ENCODE measurements at places on chromosomes 12 and 14.

GRCh38 chr14:60544659-60545058 is 35.7 kb downstream of the SIX6 start:
- DNase-seq = no peak

DNA sequence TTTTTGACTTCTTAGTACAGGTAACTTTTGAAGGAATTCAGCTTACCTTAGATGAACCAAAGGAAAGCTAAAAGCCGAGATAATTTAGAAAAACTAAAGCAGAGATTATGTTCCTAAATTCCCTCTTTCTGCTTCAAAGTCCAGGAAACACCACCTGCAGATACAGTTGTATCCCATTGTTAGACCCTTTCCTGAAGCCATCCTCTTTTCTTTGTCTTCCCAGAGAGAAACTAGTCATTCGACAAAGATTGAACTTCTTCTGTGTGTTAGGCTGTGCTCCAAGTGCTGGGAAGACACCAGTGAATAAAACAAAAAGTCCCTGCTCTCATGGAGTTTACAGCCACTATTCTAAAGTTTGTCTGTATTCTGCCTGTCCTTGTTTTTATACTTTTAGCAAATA is 29.3 kb downstream of the PPM1A start:
- no peak for DNase-seq

DNA sequence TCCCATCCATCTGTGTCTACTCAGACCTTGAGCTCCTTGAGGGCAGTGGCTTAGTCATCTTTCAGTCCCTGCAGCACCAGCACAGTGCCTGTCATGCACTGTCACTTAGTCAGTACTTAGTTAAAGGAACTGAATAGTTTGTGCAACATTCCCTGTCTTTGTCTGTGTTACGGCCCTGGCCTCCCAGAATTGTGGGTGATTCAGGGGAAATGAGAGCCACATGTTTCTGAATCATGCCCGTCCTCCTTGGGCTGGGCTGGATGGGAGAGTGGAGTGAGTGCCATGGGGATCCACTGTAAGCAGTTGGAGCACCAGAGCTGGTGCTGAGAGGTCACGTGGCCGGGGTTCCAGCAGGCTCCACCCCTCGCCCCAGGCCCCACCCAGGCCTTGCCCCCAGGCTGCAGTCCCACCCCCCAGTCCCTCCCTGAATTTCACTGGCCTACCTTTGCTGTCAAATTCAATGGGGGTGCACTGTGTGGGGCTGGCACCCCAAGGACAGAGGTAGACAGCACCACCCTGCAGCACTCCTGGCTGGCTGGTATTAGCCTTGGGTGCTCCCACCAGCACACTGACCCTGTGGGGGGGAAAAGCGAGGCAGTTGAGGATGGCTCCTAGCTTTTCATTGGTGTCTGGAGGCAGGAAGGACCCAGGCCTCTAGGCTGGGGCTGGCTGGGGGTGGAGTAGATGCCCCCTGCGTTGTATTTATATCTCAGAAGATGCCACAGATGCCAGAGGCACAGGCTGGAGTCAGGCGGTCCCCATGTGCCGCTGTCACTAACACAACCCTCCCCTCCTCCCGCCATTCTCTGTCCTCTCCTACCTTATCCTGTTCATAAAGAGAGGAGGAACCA is 7.5 kb downstream of the ITGA5 start:
- no peak for DNase-seq

DNA sequence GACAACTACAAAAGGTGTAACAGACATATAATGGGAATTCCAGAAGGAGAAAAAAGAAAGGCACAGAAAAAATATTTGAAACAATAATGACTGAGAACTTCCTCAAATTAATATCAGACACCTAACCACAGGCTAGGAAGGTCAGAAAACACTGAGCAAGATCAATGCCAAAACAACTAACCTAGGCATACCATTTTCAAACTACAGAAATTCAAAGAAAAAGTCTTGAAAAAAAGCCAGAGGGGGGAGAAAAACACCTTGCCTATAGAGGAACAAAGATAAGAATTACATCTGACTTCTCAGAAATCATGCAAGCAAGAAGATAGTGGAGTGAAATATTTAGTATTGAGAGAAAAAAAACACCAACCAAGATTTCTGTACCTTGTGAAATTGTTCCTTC is 77.8 kb downstream of the RIN3 start:
- no peak for DNase-seq

DNA sequence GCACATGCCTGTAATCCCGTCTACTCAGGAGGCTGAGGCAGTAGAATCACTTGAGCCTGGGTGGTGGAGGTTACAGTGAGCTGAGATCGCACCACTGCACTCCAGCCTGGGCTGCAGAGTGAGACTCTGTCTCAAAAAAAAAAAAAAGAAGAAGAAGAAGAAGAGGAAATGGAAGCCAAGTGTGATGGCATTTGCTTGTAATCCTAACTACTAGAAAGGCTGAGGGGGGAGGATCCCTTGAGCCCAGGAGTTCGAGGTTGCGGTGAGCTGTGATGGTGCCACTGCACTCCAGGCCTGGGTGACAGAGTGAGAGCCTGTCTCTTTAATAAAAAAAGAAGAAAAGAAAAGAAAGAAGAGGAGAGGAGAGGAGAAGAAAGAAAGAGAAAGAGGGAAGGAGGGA is 52.1 kb downstream of the LGMN start:
- DNase-seq = no peak

DNA sequence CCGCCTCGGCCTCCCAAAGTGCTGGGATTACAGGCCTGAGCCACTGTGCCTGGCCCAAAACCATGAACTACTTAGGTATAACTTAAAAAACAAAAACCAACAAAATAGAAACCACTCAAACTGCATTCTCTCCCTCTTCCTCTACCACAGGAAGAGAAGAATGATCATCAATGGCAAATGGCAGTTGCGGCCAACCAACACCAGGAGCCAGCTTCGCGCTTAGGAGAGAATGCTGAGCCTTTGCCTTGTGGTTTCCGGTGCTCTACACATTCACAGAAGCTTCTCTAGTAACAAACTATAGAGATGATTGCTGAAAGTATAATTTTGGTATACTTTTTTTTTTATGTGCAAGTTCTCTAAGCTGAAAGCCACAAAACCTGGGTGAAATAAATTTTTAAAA is 17.1 kb downstream of the CATSPERB start:
- no peak for DNase-seq

- DNase-seq = no peak
These were observed 6.1 kb downstream of the C12orf76 start for GRCh38 chr12:110042264-110042663.

GRCh38 chr12:52132754-52133161 is 53.3 kb downstream of the SMIM41 start:
- DNase-seq = no peak

GRCh38 chr12:65631621-65632111 is 192.6 kb upstream of the HMGA2 start:
- DNase-seq = peak; percentile 33

DNA sequence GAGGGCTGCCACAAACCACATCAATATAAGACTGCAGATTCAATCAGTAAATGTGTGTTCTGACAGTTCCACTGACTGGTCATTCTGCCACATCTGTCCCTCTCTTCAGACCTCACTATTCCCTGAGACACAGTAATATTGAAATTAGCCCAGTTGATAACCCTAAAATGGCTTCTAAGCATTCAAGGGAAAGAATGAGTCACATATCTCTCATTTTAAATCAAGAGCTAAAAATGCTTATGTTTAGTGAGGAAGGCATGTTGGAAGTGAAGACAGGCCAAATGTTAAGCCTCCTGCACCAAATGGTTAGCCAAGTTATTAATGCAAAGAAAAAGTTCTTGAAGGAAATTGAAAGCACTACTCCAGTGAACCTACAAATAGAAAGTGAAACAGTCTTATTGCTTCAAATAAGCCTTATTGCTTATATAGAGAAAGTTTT is 24.5 kb upstream of the KIF21A start:
- DNase-seq = no peak

GRCh38 chr12:108685469-108686260 is 45.7 kb downstream of the CORO1C start:
- no peak for DNase-seq

- DNase-seq = peak; percentile 19
These were observed 89.3 kb downstream of the OSBPL8 start for GRCh38 chr12:76470028-76470939.

DNA sequence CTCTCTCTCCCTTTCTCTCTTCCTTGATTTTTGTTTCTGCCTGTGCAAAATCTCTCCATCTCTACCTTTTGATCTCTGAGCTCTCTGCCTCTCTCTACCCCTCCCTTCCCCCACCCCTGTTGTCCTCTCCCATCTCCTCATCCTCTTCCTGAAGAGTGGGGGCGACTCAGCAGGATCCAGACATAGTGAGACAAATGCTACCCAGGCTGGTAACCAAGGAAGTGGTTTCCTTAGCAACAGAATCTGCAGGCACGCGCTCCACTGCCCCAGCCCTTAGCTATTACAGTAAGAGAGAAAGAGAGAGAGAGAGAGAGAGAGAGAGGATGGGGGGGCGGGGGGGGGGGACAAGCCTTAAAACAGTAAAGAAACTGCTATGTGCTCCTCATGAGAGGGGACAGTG is 85.6 kb downstream of the CMKLR1 start:
- DNase-seq = peak; percentile 38

- no peak for DNase-seq
These were observed 38.3 kb downstream of the TESC start for GRCh38 chr12:117060929-117061305.

- no peak for DNase-seq
These were observed 2.8 kb downstream of the DYRK4 start for GRCh38 chr12:4564818-4565217.
